ENCODE measurements at places on chromosomes 1 and 21.

GRCh38 chr1:115539061-115539460 is 102.7 kb upstream of the VANGL1 start:
- no peak for DNase-seq

DNA sequence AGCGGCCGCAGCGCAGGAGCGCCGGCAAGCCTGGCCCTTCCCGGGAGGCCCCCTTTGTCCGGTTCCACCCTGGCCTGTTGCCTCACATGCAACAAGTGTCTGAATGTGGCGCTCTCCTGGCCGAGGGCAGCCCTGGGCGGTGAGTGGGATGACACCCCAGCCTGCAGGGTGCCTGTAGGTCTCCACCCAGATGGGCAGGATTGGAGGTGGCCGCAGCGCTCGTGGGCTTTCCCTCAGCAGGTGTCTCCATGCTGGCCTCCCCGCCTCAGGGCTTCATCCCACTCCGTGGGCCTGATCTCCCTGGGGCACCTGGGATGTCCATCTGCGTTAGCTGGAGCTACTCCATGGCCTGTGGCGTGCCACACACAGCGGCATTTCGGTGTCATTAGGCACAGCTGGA is 1.5 kb downstream of the MIB2 start:
- DNase-seq, result no peak

GRCh38 chr21:34788879-34789278 is 120.1 kb downstream of the CLIC6 start:
- DNase-seq, result no peak

DNA sequence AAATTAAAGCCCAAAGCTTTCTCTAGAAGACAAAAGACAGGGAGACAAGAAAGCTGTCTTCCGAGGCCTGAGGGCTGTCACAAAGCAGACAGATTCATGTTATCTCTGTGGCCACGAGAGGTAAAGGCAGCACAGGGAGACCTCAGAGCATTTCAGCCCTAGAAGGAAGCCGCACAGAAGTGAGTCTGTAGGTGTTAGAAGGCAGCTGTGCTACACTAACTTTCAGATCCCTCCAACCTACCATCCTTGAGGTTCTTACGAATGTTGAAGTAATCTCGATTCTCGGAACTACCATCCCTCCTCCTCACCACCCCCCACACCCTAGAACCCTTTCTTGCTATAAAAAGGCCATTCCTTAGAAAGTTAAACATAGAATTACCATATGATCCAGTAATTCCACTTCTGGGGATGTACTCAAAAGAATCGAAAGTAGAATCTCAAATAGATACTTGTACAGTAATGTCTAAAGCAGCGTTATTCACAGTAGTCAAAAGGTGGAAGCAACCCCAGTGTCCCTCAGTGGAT is 21.5 kb upstream of the LYST start:
- DNase-seq, result no peak

GRCh38 chr1:179197690-179198297 is 31.7 kb downstream of the ABL2 start:
- no peak for DNase-seq

DNA sequence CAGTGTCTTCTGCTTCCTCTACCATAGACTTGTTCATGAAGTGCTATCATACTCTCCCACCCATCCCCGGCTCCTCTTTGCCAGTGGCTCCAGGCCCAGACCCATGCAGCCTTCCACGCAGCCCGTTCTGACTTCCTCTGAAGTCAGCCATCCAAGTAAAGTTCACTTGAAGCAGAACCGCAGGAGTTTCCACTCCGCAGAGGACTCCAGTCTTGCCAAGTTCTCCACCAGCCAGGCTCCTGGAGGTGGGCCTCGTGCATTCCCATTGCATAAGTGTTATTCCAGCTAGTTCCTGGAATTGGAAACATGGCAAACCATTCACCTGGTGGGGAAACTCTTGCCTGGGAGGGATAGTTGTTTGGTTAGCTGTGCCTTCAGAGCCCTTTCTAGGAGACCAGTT is 185.1 kb downstream of the PLPP3 start:
- DNase-seq, result no peak

DNA sequence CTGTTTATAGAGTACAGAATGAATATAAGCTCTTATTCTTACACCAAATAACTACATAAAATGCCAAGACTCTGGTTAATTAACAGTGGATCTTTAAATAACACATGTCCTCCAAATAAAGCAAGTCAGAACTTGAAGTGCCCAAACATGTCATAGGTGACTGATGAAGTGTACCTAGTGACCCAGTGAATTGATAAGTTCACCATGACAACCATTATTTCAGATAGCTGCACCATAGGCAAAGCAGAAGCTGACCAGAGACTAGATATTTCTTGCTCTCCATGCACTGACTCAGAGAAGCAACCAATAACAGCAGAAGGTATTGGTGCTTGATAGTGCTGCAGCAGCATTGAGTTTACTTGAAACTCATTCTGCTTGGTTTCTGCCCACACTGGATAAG is 192.1 kb downstream of the DUSP10 start:
- no peak for DNase-seq
